Left ventricle myocardium superior (tissue), 1 donor: ENCODE measurements at places on chromosomes 7 and 10. TPM values are rescaled to one million over a fixed set of nuclear protein-coding genes. Genes with fewer than 3 reads are reported as not detected.

GRCh38 chr10:60144099-60144498, 237.7 kb upstream of the CCDC6 start:
- no peak for DNase-seq

GRCh38 chr10:35003906-35004305, 86.2 kb downstream of the CUL2 start:
- no peak for DNase-seq

C10orf67 gene
- 0.62 TPM for total RNA-seq

DNA sequence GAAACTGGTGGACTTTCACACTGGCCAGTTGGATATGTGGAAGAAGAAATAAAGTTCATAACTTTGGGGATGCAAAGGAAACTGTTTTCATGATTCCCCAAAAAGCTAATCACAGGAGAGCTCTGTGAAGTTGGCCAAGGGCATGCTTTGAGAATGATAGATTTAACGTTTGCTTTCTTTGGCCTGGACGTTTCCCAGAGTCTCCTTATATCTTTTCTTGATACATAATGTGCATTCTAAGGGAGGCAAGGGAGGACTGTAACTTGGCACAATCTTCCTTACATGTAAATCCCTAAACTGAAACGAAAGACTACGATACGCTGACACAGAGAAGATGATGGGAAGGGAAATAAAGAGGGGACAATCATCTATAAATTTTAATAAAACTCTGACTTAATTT, 176.5 kb upstream of the INHBA start:
- no peak for DNase-seq

LIPF gene
- not detected for total RNA-seq

RBP3 gene
- total RNA-seq = not detected

ORAI2 gene
- 3.1 TPM for total RNA-seq

DNA sequence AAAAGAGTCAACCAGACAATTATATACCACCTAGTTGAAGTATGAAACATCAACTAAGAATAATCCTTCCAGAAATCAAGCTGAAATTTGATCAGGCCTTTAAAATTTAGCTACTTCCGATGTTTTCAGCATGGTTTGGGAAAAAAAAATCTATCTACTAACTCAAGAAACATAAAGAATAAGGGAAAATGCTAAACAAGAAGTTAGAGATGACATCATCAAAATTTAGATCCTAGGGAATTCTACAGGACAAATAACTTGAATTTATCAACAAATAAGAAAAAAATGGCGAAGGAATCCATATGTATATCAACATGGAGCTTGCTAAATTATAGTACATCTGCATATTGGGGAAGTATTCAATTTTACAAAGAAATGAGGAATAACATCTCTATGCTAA, 36.3 kb downstream of the HYAL4 start:
- DNase-seq = no peak

GRCh38 chr10:125130260-125130659, 30.1 kb downstream of the CTBP2 start:
- peak; percentile 59 for DNase-seq

DNA sequence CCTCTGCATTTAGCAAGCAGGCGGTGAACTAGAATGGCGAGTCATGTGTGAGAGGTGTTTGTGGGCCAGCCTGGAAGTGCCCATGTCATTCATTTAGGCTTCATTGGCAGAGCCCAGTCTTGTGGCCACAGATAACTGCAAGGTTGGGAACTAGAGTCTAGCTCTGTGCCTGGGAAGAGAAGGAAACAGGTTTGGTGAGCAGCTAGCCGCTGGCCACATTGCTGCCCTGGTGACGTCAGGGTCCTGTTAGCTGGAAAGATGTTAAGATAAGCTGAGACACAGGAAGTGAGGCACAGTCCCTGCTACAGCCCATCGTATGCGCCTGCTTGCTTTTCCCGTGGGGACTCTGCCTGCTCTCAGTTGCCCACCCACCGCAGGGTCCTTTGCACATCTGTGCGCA, 185.5 kb downstream of the CAMK1D start:
- no peak for DNase-seq

PDE6C gene
- total RNA-seq = not detected
